ENCODE measurements at places on chromosomes 6 and 20.

- DNase-seq: no peak
Observed at GRCh38 chr20:47126709-47127108, 229.8 kb downstream of the ZMYND8 start.

GRCh38 chr20:5260889-5261288 is 55.9 kb downstream of the PROKR2 start:
- no peak for DNase-seq

DNA sequence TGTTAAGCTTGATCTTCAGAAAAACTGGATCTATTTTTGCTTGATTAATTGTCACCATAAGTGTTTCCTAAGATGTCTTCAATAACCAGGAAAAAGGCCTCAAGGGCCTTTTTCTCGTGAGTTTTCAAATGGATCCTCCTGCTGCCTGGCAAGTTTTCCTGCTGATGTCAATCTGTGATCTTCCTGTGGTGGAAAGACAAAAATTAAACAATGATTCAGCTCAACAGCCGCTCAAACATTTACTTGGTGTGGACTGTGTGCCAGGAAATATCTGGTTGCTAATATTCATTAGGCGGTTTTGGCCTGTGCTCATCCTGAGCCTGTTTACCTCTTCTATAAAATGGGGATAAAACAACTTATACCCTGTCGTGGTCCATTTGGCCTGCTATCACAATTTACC is 35.4 kb upstream of the SSTR4 start:
- DNase-seq: no peak

DNA sequence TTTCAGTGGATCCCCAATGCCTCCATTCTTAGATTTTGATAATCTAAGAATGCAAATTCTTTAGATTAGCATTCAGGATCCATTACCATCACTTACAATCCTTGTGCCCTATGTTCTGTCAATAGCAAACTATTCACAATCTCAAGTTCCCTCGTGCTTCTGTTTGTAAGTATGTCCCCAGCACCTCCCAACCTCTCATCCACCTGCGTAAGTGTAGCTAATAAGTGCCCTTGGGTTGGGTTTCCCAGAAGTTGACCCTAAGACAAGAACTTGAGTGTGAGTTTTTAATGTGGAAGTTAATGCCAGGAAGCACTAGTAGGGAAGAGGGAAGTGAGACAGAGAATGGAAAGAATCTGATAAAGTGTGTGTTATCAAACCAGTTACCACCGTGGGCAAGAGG is 72.6 kb upstream of the PAK5 start:
- DNase-seq: no peak

DNA sequence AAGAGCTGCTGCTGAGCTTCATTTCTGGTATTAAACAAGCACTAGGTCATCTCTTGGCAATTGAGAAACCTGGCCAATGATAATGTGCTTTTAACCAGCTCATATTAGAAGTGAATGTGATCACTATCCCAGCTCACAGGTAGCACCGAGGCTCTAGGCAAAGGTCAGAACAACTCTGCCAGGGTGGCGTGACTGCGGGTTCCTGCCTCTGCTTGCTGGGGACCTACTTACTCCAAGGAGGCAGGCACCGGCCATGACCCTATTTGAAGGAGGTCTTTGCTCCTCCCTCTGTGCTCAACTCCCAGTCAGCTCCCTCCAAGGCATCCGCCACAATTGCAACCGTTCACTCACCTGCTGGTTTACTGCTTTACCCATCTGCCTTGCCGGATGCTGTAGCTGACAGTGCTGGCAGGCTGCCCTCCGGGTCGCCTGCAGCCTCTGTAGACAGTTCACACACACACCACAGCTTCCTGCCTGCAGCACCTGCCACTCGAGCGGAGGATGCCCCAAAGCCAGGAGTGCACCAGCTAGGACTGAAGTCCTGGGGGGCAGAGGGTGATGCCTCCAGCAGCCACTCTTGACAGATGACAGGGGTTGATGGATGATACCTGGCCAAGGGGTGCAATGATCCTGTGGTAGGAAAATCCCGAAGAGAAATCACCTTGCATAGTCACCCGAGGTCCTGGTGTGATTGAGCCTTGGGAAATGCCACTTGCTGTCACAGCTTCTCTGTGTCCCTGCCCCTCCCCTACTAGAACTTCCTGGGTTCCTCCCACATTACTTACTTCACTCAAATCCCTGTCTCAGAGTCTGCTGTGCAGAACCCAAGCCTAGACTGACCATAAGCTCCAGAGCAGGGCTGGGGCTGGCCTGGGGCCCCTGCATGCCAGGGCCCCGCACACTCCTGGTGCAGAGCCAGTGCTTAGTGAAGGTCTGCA is 8.8 kb upstream of the VSX1 start:
- DNase-seq: peak; percentile 92

DNA sequence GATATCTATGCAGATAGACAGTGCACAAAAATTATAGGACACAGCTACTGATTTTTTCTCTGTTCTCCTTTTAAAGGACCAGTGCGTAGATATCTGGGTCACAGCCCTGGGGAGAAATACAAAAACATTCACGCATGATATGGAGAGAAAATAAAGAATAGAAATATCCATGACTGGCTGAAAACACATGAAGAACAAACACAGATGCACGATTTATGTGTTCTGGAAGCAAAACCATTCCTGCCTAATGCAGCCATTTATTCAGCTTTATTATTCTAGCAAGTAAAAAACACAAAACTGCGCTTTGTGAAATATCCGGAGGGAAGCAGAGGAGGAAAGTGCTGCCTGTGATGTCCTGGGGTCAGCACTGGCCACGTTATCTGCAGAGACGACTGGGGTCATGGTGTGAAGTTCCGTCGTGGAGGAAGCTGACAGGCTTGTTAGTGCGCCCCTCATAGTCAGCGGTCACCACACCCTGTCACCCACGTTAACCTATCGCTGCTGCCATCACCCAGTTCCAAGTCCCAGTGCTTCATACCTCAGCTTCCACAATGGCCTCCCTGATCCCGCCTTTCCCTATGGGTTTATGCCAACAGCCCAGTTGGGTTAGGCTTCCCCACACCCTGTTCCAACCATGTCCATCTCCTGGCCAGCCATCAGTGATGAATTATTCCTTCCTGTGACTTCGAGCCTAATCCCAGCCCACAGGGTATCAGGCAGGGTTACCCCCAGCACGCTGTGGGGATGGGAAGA is 86.6 kb upstream of the RPS6KA2 start:
- DNase-seq: no peak

DNA sequence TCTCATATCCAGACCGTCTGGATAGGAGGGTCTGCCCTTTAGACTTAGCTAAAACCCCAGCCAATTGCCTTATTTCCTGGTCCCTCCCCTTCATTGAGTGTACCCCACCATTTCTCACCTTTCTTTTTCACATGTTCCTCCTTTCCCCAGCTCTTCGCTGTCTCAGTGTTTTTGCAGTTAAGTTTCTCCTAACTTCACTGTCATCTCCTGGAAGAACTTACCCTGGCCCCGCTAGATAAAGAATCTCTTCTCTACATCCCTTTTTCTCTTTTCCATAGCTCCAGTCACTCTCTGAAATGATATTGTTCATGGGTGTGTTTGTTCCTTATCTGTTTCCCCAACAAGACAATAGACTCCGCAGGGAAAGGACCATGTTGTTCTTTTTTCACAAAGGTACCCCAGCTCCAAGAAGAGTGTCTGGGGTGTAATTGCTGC is 208.8 kb downstream of the TSHZ2 start:
- DNase-seq: no peak

DNA sequence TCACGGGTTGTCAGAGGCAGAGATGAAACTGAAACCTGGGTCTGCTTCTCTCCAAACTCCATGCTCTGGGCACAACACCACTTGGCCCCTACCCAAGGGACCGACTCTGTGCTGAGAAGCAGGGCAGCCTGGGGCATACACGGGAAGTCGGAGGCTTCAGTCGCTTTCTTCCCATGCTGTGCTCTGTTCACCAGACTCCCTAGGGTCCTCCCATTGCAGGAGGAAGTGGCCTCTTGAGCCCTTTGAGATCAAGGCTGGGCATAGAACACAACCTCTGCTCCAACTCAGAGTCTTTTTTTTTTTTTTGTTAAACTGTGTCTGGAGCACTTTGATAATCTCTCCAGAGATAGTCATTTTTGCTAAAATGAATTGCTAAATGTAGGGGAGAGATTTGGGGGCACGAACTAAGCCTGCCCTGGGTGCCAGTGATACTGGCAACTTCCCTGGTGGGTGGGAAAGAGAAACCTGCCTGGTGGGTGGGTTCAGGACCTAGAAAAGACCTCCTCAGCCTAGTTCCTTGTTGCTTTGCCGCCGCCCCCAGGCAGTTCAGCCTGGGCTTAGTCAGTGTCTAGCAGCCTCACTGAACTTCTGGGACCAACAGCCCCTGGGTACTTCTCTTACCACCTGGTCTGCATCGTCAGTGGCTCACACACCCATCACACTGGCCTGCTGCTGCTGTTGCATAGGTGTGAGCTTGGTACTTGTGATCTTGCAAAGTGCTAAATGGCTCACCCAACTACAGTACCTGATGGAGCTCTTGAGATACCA is 62.0 kb downstream of the PPP1R14C start:
- DNase-seq: no peak

DNA sequence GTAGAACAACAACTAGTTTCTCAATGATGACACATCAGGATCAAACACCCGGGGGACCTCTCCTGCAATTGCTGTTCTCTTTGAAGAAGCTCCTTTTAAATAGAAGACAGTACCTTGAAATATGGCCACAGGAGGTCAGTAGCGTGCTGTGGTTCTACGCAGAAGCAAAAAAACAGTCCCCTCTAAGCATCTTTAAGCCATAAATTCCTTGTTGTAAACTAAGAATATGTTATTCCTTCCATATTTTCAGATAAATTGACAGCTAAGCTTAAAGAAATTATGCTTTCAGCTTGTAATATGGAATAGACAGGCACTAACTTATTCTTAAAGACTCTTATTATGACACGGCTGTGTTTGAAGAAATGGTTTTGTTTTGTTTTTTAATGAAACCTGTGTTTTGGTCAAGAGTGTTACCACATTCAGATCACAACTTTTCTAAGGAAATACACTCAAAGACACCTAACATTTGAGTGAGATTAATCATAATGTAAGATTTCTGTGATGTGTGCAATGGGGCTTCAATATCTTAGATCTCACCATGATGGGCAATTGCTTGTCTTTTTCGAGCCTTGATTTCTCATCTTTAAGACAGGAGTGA is 49.7 kb upstream of the IL20RA start:
- peak; percentile 75 for DNase-seq

GRCh38 chr6:49468042-49468441 is 4.9 kb downstream of the CENPQ start:
- DNase-seq: no peak

- DNase-seq: no peak
Observed at GRCh38 chr6:31130751-31131150, 8.1 kb downstream of the PSORS1C2 start.

- peak; percentile 92 for DNase-seq
Observed at GRCh38 chr6:136609873-136610706, 59.9 kb upstream of the MAP7 start.

DNA sequence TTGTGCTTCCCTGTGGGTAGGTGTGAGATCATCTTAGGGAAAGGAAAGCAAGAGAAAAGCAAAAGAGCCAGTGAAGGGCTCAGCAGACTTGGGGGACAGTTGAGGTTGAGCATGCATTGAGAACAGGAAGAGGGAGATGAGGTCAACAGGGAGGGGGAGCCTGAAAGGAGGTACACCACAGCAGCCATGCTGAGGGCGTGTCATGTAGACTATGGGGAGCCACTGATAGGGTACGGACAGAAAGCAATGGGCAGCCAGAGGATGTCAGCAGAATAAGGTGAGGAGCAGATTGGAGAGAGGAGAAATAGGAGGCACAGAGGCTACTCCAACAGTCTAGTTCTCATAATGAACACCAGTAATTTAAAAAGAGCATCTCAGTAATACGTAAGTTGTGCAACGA is 351.1 kb upstream of the HTR1E start:
- DNase-seq: no peak

GRCh38 chr6:53765270-53765669 is 29.5 kb upstream of the LRRC1 start:
- DNase-seq: no peak

GRCh38 chr6:123990376-123990775 is 186.7 kb downstream of the NKAIN2 start:
- no peak for DNase-seq

Measured in DMS53 (cell line).